Hematopoietic multipotent progenitor cell (in vitro differentiated cells): ENCODE measurements at places on chromosomes 12 and 14. TPM values are rescaled to one million over a fixed set of nuclear protein-coding genes. Genes with fewer than 3 reads are reported as not detected.

- peak; percentile 21 for DNase-seq
These were observed 246.7 kb upstream of the FKBP4 start for GRCh38 chr12:2548081-2548480.

- DNase-seq, result no peak
These were observed 74.4 kb downstream of the POLR3B start for GRCh38 chr12:106431839-106432411.

GRCh38 chr14:79165471-79166090 is 995.4 kb downstream of the NRXN3 start:
- DNase-seq, result no peak

GRCh38 chr12:21566907-21567394 is 37.7 kb downstream of the GYS2 start:
- no peak for DNase-seq

- DNase-seq, result no peak
These were observed 22.3 kb downstream of the DDX24 start for GRCh38 chr14:94058674-94059138.

Gene MANSC1
- 4.6 TPM for total RNA-seq

Gene NAB2
- total RNA-seq, result 21.0 TPM

Gene DMAC2L
- 16.7 TPM for total RNA-seq

Gene TAMALIN
- 26.7 TPM for total RNA-seq
